ENCODE measurements at places on chromosomes 7 and 10. TPM values are rescaled to one million over a fixed set of nuclear protein-coding genes. Genes with fewer than 3 reads are reported as not detected.

DNA sequence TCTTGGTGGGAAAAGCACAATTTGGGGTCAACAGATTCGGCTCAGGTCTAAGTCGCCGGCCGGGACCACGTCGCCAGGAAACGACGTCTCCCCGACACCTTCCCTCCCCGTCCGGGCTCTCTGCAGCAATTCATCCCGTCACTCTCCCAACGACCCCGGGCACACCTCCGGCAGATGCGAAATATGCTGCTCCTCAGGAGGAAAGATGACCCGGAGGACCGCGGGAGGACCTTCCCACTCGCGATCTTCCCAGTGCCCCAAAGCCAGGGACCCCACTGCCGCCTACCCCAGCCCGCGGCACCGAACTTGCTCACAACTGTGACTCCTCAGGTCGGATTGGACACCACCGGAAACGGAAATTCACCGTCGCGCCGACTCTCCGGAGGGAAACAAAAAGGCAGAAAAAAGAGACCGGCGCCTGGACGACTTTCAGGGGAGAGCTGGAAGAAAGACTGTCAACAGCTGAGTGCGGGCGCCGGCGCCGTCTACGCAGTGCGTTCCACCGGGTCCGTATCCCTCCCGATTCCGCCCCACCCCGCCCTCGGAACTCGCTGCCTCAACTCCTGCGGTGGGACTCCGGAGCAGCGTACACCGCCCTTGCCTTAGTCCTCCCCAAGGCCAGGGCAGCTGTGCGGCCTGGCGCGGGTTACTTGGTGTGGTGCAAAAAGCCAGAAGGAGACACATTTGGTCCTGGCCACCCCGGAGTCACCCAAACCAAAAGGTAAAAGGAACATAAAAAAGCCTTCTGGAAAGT, 13.8 kb upstream of the SEC24C start:
- H3K4me3 ChIP-seq, result peak overlapping the region; percentile 61
- H3K36me3 ChIP-seq, result peaks cover 34% of the 10 kb centered on the region
- no peaks in the 10 kb centered on the region for H3K27me3 ChIP-seq

GRCh38 chr10:78211561-78212051, 177.9 kb downstream of the RPS24 start:
- no peaks in the 10 kb centered on the region for H3K27me3 ChIP-seq
- H3K27ac ChIP-seq, result no peak overlapping the region
- DNase-seq, result no peak
- H3K4me1 ChIP-seq, result peaks cover 13% of the 10 kb centered on the region
- H3K4me3 ChIP-seq, result no peak overlapping the region
- H3K36me3 ChIP-seq, result no peaks in the 10 kb centered on the region

DNA sequence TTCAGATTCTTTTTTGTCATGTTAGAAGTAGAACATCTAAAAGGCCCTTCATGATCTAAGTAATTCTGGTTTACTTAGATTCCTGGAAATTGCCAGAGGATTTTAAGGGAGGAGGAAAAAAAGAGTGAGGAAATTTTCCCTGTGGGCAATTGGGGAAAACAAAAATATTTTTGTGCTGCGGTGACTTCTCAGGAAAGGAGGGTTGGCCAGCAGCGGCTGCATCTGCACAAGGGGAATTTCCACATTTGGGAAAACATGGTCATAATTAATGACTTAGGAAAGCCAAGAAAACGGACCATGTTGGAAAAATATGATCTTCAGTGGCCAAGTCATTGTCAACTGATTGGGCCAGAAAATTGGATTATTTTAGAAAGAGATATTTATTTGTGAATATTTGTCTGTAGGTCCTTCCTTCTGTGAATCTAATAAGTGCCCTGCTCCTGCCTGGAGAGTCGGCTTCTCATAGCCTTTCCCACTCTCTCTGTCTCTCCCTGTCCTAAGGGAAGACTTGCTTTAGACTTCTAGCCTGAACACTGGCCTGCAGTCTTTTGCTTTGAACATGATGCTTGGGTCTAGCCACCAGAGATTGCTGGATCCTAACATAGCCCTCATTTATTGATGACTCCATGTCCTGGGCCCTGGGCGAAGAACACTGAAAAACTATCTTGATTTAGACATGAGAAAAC, 124.2 kb upstream of the MKLN1 start:
- no peaks in the 10 kb centered on the region for H3K27me3 ChIP-seq
- H3K4me1 ChIP-seq, result no peaks in the 10 kb centered on the region
- H3K27ac ChIP-seq, result peak overlapping the region; percentile 18
- no peak for DNase-seq
- H3K4me3 ChIP-seq, result no peak overlapping the region
- no peaks in the 10 kb centered on the region for H3K36me3 ChIP-seq

The NEURL1 gene
- total RNA-seq, result not detected

- no peak overlapping the region for H3K4me3 ChIP-seq
- H3K4me1 ChIP-seq, result no peaks in the 10 kb centered on the region
- DNase-seq, result no peak
- no peaks in the 10 kb centered on the region for H3K36me3 ChIP-seq
- H3K27ac ChIP-seq, result no peak overlapping the region
- no peaks in the 10 kb centered on the region for H3K27me3 ChIP-seq
These were observed 103.6 kb upstream of the PDSS1 start for GRCh38 chr10:26593896-26594295.

GRCh38 chr7:153891990-153892389, 160.2 kb upstream of the DPP6 start:
- H3K27me3 ChIP-seq, result no peaks in the 10 kb centered on the region
- no peak overlapping the region for H3K27ac ChIP-seq
- H3K4me3 ChIP-seq, result no peak overlapping the region
- no peaks in the 10 kb centered on the region for H3K4me1 ChIP-seq
- H3K36me3 ChIP-seq, result no peaks in the 10 kb centered on the region

The AMZ1 gene
- total RNA-seq, result not detected

DNA sequence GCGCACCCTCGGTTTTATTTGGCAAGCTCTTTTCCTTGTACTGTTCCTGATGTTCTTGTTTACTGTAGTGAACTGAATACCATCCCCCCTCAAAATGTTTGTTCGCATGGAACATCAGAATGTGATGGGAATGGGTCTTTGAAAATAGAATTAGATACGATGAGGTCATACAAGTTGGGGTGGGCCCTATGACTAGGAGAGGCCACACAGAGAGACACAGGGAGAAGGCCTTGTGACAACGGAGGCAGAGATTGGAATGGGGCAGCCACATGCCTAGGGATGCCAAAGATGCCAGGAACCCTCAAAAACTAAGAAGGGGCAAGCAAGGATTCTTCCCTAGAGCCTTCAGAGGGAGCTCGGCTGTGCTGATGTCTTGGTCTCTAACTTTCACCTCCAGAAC, 123.6 kb downstream of the FAM204A start:
- H3K27me3 ChIP-seq, result no peaks in the 10 kb centered on the region
- no peaks in the 10 kb centered on the region for H3K4me1 ChIP-seq
- H3K27ac ChIP-seq, result no peak overlapping the region
- H3K4me3 ChIP-seq, result no peak overlapping the region
- DNase-seq, result no peak
- H3K36me3 ChIP-seq, result no peaks in the 10 kb centered on the region

- no peak overlapping the region for H3K4me3 ChIP-seq
- H3K36me3 ChIP-seq, result no peaks in the 10 kb centered on the region
- DNase-seq, result no peak
- no peaks in the 10 kb centered on the region for H3K4me1 ChIP-seq
- no peaks in the 10 kb centered on the region for H3K27me3 ChIP-seq
These were observed 66.6 kb upstream of the CPXM2 start for GRCh38 chr10:123958241-123958640.

DNA sequence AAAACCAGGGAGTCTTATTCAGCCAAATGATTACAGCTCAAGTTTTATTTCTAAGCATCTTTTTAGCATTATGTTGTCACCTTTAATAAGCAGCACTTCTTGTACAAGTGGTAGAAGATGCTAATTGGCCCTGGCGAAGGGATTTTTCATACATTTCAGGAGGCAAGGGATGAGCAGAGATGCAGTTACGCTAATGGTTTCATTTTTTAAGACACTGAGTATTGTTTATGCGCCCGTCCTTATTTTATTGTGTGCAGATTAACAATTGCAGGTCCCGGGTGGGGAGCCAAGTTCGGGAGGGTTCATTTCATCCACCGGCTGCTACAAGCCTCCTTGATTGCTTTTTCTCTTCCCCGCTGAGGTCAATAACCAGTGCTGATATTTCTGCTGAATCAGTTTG, 350.4 kb upstream of the FOXK1 start:
- DNase-seq, result no peak
- H3K36me3 ChIP-seq, result no peaks in the 10 kb centered on the region
- no peak overlapping the region for H3K27ac ChIP-seq
- no peaks in the 10 kb centered on the region for H3K4me1 ChIP-seq
- no peak overlapping the region for H3K4me3 ChIP-seq
- H3K27me3 ChIP-seq, result no peaks in the 10 kb centered on the region
